ENCODE measurements at places on chromosomes 4 and X.
A peak's percentile ranks its signal among the peaks of the same experiment; 100 is the strongest.

DNA sequence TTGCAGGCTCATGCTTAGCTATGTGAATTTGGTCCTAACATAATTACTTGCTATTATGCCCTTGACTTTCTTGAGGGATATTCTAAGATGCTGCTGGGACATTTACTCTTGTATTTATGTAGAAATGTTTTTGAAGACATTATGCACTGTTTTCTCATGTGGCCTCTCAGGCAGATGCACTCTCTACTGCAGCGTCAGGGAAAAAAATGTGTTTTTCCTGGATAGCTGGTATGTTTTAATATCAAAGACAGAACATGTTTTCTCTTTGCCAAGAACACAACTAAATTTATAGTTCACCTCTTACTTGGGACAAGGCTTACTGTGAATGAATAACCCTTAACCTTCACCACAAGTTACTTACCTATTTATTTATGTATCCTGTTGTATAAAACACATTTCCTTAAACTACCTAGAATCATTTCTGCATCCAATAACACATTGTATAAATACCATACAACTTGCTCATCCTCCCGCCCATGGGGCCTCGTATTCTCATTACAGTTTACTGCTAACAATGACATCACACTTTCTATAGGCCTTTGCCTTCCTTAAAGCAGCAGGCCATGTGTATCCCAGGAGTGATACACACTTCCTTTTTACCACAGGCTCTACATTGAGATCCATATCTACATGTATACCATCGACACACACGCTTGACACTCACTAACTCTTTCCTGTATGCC lies 178.7 kb downstream of the SLIT2 start:
- peak; percentile 44 for DNase-seq

DNA sequence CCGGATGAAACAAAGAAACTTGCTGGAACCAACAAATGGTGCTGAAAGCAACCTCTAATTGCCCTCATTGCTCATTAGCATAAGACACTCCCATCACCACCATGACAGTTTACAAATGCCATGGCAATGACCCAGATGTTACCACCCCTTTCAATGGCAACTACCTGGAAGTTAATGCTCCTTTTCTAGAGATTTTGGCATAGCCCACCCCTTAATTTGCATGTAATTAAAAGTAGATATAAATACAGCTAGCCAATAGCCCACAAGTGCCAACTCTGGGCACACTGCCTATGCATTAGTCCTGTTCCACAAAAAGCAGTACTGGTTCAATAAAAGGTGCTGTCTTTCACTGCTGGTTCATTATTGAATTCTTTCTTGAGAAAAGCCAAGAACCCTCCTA lies 410.3 kb upstream of the PPP1R2C start:
- DNase-seq: no peak

GRCh38 chr4:68683034-68683433 lies 12.6 kb upstream of the UGT2B15 start:
- no peak for DNase-seq

- no peak for DNase-seq
Observed at GRCh38 chr4:170001011-170001744, 25.0 kb downstream of the MFAP3L start.

GRCh38 chr4:113445286-113445685 lies 316.3 kb downstream of the CAMK2D start:
- DNase-seq: peak; percentile 100

- DNase-seq: no peak
Observed at GRCh38 chr4:182254026-182254780, 11.0 kb downstream of the TENM3 start.

GRCh38 chrX:24777660-24778059 lies 83.9 kb downstream of the POLA1 start:
- DNase-seq: no peak

- no peak for DNase-seq
Observed at GRCh38 chr4:55758066-55758465, 61.5 kb upstream of the EXOC1L start.

DNA sequence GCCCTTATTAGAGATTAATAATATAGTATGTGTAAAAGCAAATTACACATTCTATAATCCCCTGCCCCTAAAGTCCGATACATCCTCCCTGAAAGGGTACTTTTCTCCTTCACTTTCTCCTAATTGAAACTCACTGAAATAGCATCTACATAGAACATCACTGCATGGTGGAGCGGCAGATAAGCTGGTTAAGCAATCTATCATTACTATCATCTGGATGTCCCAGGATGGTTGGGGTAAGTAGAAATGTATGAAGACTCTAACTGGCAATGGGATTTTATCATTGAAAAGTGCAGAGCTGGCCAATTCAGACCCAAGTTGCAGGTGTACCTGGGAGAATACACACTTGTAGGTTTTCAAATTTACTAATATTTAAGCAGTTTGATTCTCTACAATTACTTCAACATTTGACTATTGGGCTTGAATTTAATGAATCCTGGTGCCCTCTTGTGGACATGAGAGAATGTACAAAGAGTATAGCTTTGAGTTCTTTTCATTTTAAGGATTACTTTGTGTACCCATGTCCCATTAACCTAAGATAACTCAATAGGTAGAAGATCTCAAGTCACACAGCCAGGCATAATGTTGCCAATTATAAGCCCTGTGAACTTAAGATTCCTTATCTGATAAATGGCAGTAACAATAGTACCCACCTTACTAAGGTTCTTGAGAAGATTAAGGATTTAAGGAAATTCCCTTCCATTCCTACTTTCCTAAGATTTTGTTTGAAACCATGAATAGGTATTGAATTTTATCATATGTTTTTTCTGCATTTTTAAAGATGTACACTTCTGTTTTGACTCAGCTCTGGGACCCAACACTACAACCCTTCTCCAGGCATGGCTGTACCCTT lies 69.8 kb downstream of the SHROOM3 start:
- DNase-seq: peak; percentile 79

DNA sequence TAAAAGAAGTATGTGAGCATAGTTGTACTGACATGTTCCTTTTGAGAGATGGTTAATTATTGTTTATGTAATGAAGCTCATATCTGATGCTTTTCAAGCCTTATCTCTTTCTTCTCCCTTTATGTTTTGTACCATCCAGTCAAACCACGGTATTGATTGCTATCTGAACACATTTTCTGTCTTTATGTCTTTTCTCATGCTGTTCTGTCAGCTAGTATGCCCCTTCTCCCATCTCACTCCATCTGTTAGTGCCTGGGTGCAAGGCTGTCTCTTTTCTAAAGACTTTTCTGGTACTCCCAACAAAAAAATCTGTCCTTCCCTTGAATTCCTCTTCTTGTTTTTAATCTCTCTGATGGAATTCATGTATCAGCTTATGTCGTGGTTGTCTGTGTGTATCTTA lies 883.8 kb upstream of the IGFBP7 start:
- DNase-seq: no peak

DNA sequence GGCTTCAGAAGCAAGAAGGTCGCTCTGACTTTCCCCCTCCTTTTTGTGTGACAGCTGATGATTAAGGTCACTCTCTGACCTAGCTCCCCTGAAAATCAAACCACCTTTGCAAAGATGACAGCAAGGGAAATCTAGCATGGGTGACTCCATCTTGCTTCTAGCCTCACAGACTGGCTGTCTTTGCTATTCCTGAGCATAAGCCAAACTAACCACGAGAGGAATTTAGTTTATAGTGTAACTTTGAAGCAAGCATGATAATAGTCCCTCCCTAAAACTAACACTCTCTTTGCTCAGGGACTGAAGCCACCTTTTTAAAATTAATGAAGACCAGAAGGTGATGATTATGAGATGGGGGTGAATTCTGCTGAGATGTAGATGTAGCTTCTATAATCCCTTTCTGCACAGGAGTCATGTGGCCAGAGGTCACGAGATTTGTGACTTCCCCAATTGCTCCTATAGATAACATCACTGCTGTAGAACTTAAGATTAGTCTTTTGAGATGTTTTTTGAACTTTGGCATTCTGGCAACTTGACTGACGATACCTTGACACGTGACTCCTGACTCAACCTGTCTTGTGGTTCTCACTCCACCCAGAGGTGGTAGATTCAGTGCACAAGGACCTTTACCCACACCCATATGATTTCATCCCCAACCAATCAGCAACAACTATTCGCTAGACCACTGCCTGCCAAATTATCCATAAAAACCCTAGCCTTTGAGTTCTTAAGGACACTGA lies 14.9 kb upstream of the PDE5A start:
- no peak for DNase-seq

- peak; percentile 32 for DNase-seq
Observed at GRCh38 chr4:55609393-55609866, 17.4 kb upstream of the PDCL2 start.

GRCh38 chrX:24150898-24151297 lies 1.4 kb downstream of the ZFX start:
- DNase-seq: no peak

- no peak for DNase-seq
Observed at GRCh38 chrX:124910611-124911010, 409.1 kb upstream of the TEX13C start.

DNA sequence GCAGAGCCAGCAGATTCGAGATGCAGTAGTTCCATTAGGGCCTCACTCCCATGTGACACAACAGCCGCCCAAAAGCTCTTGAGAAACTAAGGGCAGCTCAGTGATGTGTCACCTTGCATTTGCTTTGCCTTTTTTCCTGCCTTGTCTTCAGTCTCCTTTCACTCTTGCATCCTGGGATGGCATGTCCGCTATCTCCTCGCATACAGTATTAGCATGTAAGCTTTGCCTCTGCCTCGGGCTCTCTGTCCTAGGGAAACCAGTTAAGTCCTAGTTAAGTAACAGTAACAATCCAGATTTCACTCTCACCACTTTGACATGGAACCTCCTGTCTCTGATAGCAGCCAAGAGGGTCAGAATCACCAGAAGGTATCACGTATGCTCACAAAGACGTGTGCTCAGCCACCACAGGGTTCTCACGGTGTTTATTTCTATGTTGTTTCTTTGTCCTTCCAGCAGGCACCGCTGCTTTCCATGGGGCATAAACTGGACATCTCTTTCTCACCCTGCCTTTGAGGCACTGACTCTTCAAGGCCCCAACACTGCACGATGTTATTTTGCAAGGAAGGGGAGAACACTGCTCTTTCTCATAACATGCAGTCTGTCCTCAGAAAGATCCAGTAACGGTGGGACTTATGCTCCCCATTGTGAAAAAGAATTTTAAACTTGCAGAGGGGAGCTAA lies 26.7 kb upstream of the SORBS2 start:
- no peak for DNase-seq

DNA sequence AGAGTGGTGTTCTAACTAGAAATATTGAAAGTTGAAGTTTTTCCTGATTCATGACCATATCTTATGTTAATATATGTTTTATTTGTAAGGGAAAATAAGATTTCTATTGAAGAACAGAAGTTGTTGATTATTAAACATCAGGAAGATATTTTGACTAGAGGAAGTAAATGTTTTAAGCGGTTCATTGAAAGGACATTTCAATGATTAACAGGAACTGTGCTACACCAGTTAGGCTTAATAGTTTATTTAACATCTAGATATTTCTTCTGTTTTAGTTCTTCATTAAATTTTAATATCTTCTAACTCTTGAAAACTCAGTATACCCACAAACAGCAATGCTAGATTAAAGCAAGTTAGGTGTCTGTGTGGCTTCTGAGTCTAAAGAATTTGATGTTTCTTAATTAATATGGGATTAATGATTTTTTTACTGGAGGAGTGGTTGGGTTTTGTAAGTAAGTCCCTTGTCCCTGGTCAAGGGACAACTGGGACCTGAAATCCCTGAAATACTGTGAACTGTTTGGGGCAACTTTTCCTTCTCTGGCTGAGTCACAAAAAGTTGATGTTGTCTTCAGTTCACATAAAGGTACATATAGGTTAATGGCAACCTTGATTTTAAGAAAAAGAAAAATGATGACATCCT lies 42.9 kb upstream of the CYP4V2 start:
- DNase-seq: no peak

DNA sequence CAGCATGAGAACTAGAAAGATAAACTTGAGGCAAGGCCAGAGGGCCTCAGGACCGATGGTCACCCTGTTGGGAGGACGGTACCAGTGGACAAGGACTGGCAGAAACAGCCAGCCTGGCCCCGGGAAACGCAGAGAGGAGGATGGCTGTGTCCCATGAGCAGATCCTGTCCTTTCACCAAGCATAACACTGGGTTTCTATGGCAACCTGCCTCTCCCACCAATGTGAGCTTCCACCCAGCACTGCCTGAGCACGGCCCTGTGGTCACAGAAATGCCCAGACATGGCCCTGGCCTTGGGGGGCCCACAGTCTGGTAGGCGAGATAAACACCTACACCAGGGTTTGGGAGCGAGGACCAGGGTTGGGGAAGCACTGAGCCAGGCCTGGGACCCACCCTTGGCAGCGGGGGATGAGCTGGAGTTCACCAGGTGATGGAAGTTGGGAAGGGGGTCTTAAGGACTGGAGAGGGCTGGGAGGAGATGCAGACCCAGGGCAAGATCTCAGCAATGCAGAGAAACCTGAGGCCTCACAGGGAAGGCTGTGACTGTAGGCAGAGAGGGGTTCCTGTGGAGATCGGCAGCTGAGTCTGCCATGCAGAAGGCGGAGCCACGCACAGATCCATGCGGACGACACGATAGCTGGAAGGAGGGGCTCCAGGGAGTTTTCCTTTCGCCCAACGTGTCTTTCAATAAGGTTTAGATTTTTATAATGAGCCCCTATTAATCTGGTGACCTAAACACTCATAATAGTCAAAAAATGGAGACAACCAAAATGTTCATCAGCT lies 32.7 kb upstream of the CRMP1 start:
- DNase-seq: no peak

GRCh38 chr4:173024203-173024602 lies 144.4 kb upstream of the GALNT7 start:
- DNase-seq: no peak

DNA sequence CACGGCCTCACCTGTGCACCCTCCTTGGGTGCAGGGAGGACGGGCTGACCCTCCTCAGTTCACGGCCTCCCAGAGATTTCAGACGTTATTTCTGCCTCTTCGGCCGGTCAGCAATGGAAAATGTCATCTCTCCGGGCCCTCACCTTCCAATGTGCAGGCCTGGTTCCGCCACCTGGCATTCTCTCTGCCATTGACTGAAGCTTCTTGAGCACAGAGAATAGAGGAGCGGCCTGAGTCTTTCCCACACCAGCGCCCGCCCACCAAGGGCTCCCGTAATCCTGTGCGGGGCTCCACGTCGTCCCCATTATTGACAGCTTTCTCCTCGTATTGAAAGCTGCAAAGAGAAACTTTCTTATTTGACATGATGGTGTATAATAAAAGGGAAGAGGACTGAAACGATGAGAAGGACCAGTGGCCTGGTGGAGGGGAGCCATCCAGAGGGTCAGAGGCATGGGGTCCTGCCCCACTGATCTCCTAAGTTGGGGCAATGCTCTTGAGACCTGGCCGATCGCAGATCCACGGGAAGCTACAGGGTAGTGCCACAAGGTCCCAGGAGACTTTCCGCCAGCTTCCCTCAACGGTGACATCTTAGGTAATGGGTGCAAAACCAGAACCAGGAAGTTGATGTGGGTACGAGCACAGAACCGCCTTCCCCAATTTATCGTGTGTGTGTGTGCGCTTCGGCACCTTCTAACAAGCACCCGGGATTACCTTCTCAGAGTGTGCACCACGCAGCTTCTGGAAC lies 20.6 kb downstream of the HTRA3 start:
- DNase-seq: no peak

Data from cardiac fibroblast (primary cell).